Articular chondrocyte of knee joint (primary cell): ENCODE measurements at places on chromosomes 1 and 21. TPM values are rescaled to one million over a fixed set of nuclear protein-coding genes. Genes with fewer than 3 reads are reported as not detected.

The HMGCS2 gene
- not detected in 2 replicates for total RNA-seq

The KCNC4 gene
- total RNA-seq: 4.7 and 5.5 TPM in 2 replicates

The CELSR2 gene
- total RNA-seq: 0.32 and 0.52 TPM in 2 replicates

The SLC45A1 gene
- total RNA-seq: 0.86 and 1.6 TPM in 2 replicates

The POU3F1 gene
- total RNA-seq: under 0.01 TPM in 1 of 2 replicates, not detected in the other

The TMEM125 gene
- not detected in 2 replicates for total RNA-seq

The SLC22A15 gene
- 10.5 and 19.5 TPM in 2 replicates for total RNA-seq

The ZNF695 gene
- 1.2 and 2.8 TPM in 2 replicates for total RNA-seq

The KLF18 gene
- not detected in 2 replicates for total RNA-seq

The NCMAP gene
- not detected in 2 replicates for total RNA-seq

The SLC26A9 gene
- under 0.01 TPM in 1 of 2 replicates, not detected in the other for total RNA-seq

The RNF186 gene
- total RNA-seq: not detected in 2 replicates

The REG4 gene
- total RNA-seq: not detected in 2 replicates

The AKR7A3 gene
- total RNA-seq: 0.52 and 0.86 TPM in 2 replicates

The SYT14 gene
- total RNA-seq: 0.32 TPM in 1 of 2 replicates, not detected in the other

The RXFP4 gene
- not detected in 2 replicates for total RNA-seq

The OR14C36 gene
- total RNA-seq: not detected in 2 replicates

The CELA2B gene
- total RNA-seq: not detected in 2 replicates

The TEX50 gene
- total RNA-seq: not detected in 2 replicates

The SPRR2D gene
- total RNA-seq: not detected in 2 replicates

The CA14 gene
- not detected in 2 replicates for total RNA-seq

The AJAP1 gene
- not detected in 2 replicates for total RNA-seq

The EPS8L3 gene
- not detected in 2 replicates for total RNA-seq

The MYOG gene
- total RNA-seq: not detected in 2 replicates

The OR2T33 gene
- total RNA-seq: not detected in 2 replicates

The NBPF10 gene
- 3.7 and 4.3 TPM in 2 replicates for total RNA-seq

The E2F2 gene
- total RNA-seq: 1.2 and 2.6 TPM in 2 replicates

The LINGO4 gene
- not detected in 2 replicates for total RNA-seq

The ELAPOR1 gene
- 0.39 and 0.54 TPM in 2 replicates for total RNA-seq

The POTED gene
- not detected in 2 replicates for total RNA-seq

The AK4 gene
- 78.8 and 103 TPM in 2 replicates for total RNA-seq

The SYCP1 gene
- total RNA-seq: not detected in 2 replicates

The S100A7A gene
- total RNA-seq: not detected in 2 replicates

The SLAMF7 gene
- total RNA-seq: not detected in 2 replicates

The RNU5D-1 gene
- not detected in 2 replicates for total RNA-seq

The SPRR2G gene
- not detected in 2 replicates for total RNA-seq

The CFHR2 gene
- total RNA-seq: not detected in 2 replicates

The SHISA4 gene
- total RNA-seq: 21.0 and 21.7 TPM in 2 replicates

The FAM163A gene
- total RNA-seq: not detected in 2 replicates

The PLPPR4 gene
- total RNA-seq: 0.39 and 0.54 TPM in 2 replicates
